Activated naive CD8-positive, alpha-beta T cell treated with anti-CD3 and anti-CD28 coated beads, Interleukin-2, amount 50 U/mL, for 24 hours (primary cell): ENCODE measurements at places on chromosomes 12 and 14.
A peak's percentile ranks its signal among the peaks of the same experiment; 100 is the strongest.

GRCh38 chr12:45779936-45780335 lies 50.4 kb downstream of the ARID2 start:
- H3K27me3 ChIP-seq, result no peaks in the 10 kb centered on the region
- peaks cover 6% of the 10 kb centered on the region for H3K36me3 ChIP-seq
- H3K27ac ChIP-seq, result no peak overlapping the region
- no peak overlapping the region for H3K4me3 ChIP-seq
- DNase-seq, result no peak
- peaks cover 2% of the 10 kb centered on the region for H3K4me1 ChIP-seq

GRCh38 chr14:73810478-73811163 lies 41.0 kb upstream of the PTGR2 start:
- H3K27me3 ChIP-seq, result no peaks in the 10 kb centered on the region
- H3K4me3 ChIP-seq, result peak overlapping the region; percentile 7
- peaks cover 21% of the 10 kb centered on the region for H3K4me1 ChIP-seq

- H3K4me1 ChIP-seq, result no peaks in the 10 kb centered on the region
- H3K27me3 ChIP-seq, result no peaks in the 10 kb centered on the region
- H3K4me3 ChIP-seq, result no peak overlapping the region
- DNase-seq, result no peak
- no peaks in the 10 kb centered on the region for H3K36me3 ChIP-seq
- H3K27ac ChIP-seq, result no peak overlapping the region
Observed at GRCh38 chr14:105273062-105273461, 24.7 kb downstream of the BTBD6 start.

DNA sequence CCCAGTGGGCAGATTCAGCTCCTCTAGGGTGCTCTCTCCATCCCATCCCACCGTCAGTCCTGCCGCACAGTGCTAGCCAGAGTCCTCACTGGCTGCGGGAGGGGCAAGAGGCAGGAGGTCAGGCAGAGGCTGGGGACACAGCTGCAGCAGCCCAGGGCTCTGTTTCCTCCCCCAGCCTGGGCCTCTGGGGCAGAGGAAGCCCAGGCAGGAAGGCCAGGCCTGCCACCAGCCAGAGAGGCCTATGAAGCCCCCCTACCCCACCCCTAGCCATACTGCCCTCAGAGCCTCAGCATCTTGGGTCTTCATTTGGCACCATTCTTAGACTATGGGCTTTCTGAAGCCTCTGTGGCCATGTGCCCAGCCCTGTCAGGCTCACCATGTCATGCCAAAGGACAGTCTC lies 3.4 kb downstream of the ACVRL1 start:
- peaks cover 28% of the 10 kb centered on the region for H3K27me3 ChIP-seq
- no peaks in the 10 kb centered on the region for H3K36me3 ChIP-seq
- no peak overlapping the region for H3K4me3 ChIP-seq
